ENCODE measurements at places on chromosomes 11 and 22. TPM values are rescaled to one million over a fixed set of nuclear protein-coding genes. Genes with fewer than 3 reads are reported as not detected.

DNA sequence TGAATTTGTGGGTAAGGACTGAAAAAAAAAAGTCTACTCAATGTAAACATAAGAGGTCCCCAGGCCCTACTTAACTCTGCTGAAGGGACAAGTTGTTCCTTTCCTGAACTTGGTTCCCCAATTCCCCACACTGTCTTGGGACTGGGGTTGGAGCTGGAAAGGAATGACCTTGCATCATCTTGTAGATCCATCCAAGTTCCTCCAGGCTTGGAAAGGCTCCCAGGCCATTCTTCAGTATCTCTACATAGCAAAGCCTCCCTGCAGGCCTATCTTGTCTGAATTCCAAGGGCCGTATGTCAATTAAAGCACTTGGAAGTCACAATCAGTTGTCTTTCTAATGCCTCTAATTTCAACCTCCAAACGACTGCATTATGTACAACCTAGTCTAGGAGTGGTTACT is 361.2 kb downstream of the TMEM135 start:
- no peak for DNase-seq

DNA sequence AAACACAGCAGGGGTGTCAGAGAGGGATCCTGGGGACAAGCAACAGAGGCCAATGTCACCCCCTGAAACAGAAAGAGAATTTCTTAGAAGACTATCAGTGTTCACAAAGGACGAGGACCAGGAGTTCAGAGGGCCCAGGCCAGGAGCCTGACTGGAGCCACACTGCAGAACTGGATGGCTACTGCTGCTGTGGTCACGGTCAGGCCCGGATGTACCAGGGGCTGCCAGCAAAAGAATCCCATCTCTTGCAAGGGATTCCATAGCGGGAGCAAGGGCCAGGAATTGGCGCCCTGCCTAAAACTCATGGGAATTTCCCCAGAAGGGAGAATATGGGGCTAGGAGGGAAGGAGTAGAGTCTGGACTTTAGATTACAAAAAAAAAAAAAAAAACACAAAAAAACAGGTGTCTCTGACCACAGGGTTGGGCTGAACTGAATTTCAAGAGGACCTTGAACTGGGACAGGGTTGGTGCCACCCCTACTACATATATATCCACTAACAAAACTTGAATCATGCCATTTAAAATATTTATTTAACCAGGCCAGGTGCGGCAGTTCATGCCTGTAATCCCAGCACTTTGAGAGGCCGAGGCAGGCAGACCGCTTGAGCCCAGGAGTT is 15.7 kb upstream of the KCTD14 start:
- DNase-seq = no peak

DNA sequence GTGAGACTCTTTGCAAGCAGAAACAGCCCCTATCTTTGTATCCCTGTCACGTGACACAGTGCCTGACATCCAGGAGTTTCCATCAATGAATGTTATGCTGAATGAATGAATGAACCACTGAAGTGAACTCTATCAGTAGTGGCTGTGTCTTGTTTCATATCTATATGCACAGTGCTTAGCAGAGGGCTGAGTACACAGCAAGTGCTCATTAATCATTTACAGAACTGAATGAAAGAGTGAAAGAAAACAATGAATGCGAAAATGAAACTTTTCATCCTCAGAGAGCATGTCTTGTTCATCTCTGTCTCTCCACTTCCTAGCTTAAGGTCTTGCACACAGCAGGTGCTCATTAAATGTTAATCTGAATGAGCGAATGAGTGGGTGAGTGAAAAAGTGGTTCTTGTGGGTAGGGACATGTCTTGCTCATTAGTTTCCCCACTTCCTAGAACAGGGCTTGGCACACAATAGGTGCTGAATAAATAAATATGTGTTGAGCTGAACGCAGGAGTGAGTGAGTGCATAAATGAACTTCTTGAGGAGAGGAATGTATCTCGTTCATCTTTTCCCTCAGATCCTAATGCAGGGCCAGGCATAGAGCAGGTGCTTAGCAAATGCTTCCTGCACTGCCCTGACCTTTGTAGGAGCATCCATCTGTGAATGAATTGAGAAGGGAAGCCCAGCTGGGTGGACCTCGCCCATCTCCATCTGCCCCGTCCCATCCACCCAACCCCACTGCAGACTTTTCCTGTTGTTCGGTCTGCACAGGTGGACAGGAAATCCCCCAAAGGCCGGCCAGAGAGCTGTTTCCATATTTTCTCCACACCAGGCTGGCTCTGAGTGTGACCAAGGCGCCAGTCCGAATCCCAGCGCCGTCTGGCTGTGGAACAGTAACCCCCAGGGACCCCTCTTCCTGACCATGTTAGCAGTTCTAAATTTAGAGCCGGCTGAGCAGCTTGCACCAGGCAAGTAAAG is 113.4 kb upstream of the CRYBB3 start:
- DNase-seq = peak; percentile 86

DNA sequence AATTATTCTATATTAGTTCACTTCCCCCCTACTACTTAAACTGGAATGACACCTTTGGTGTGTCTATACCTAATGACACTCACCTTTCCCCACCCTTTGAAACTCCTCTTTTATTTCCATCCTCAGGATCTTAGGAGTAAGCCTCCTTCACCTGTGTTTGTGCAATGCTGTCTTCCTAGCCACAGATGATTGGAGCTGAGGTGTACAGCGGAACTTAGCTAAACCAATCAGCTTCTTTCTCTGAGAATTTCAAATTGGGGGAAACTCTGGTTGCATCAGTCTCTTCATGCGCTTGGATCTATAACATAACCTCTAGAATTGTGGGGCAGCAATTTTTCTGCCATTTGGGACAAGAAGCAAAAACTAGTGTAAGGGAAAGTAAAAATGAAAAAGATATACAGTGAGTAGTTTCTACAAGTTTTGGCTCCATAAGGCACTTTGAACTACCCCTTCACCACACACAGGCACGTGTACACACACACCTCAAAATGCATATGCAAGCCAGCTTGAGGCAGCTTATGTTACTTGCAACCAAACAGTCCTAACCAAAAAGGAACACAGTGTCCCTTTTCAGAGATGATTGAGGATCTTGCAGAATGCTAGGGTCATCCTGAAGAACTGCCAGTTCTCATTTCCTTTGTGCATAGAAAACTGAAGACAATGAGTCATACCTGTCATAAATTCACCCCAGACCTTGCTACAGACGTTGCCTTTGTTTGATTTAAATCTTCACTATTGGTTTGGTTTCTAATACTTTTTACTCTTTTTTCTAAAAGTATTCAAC is 36.0 kb upstream of the LDLRAD3 start:
- no peak for DNase-seq

GRCh38 chr11:9060700-9061111 is 30.7 kb downstream of the SCUBE2 start:
- DNase-seq = no peak

DNA sequence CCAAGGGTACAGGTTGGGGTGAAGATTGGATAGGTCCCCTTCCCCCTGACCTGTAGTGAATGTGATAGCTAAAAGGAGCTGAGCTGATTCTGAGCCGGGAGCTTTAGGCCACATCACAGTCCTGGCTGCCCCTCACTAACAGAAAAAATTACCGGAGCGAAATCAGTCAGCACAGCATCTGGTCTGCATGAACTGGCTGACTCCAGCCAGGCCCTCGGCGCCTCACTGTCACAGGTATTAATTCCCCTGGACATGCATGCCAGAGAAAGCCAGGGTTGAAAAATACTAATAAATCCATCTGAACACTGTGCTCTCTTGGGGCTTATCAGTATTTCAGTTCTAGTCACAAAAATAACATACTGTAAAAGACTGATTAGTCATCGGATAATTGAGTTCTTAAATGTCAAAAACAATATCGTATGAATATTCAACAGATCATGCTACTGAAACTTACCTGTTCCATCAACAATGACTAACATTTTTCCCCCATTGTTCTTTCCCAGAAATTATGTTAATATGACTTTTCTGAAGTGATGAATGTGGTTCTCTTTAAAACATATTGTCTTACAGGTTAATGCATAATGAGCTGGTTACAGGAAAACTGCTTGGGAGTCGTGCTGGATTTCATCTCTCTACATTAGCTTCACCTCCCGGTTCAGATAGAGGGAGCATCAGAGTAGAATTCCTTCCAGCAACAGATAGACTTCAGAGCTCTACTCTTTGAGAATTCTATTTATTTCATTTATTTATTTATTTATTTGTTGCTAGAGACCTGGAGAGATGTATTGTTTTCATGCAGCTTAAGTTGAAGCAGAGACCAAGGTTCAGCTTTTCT is 387.7 kb downstream of the NXPE2 start:
- DNase-seq = no peak

- DNase-seq = no peak
These were observed 9.1 kb downstream of the FAM111A start for GRCh38 chr11:59151761-59152160.

GRCh38 chr11:128506999-128507611 is 80.3 kb downstream of the ETS1 start:
- DNase-seq = no peak

DNA sequence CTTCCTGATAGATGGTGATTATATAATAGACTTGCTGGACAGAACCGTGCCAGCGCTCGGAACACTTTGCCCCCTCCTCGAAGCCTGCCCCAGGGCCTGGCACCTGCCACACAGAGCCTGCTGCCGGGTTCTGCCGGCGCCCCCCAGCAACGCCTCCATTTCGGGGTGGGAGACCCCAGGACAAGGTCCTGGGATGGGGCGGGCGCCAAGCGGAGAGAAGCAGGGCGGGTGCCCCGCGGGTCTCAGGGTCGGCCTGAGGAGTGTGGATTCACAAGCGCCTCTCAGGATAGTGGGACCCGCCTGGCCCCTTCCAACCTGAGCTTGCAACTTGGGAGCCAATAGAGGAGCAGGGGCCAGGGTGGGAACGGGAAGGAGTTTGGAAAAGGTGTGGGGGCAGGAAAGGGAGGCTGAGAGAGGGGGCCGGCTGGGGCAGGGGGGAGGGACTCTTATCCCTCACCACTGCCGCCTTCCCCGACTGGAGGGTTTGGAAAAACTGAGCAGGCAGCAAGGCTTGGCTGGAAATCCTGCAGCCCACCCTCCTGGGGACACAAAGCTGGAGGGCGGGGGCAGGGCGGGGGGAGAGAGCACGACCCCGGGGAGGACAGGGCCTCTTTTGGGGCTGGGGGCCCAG is 3.3 kb upstream of the BCL9L start:
- no peak for DNase-seq

Gene SLCO2B1
- 14.3 TPM for total RNA-seq

Gene LARGE2
- not detected for total RNA-seq

Gene APOL1
- total RNA-seq = 25.6 TPM

Gene HMOX1
- 17.3 TPM for total RNA-seq

Gene KIRREL3
- total RNA-seq = 0.30 TPM

Gene ZBTB16
- 25.4 TPM for total RNA-seq
